ENCODE measurements at places on chromosomes 2 and 18.

- peak; percentile 33 for DNase-seq
Measured at GRCh38 chr2:226902041-226902966, 66.5 kb downstream of the RHBDD1 start.

DNA sequence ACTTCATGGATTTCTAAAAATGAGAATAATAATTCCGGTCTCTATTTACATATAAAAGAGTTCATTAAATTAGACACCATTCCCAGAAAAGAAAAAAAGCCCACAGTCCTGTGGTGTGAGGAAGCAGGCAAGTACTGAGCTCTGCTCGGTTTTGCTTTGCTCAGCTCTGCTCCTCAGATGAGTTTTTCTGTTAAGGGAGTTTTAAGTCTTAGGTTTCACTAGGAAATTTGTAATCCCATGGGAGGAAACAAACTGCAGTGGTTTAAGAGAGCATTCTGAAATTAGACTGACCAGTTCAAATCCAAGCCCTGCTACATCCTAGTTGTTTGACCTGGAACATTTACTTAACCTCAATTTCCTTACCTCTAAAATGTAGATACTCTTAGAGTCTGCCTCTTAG, 338.6 kb upstream of the MMADHC start:
- no peak for DNase-seq

DNA sequence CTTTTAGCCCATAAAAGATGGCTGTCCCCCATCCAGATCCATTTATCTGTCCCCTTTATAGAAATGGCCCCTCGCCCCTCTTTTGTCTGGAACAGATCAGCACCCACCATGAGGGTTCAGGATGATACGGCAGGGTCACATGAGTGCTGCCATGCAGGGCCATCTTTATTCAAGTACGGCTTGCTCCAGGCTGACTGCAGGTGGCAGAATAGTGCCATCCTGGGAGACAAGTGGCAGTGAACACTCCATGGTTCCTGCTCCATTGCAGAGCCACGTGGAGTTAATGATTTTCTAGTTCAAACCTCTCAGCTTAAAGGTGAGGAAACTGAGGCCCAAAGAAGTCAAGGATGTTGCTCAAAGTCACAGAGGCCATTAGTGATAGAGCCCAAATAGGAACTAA, 180.6 kb downstream of the CLIP4 start:
- DNase-seq: peak; percentile 22

DNA sequence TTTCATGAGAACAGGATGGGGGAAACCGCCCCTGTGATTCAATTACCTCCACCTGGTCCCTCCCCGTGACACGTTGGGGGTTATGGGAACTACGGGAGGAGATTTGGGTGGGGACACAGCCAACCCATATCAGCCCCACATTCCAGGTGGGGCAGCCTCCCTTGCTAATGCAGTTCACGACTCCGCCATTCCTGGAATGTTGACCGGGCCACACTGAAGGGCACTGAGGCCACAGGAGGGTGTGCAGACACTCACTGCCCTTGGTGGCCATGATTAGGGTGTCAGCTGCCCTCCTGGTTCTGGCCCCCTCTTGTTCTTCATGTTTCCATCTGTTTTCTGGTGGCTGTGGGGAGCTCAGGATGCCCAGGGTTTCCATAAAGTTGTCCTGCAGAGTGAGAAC, 176.3 kb downstream of the TWIST2 start:
- DNase-seq: no peak

- DNase-seq: peak; percentile 91
Measured at GRCh38 chr2:216652566-216652965, 19.3 kb downstream of the IGFBP2 start.

GRCh38 chr2:192195548-192196418, 1.1 kb upstream of the TMEFF2 start:
- no peak for DNase-seq

- peak; percentile 34 for DNase-seq
Measured at GRCh38 chr2:141641462-141641861, 489.4 kb downstream of the LRP1B start.

GRCh38 chr2:44920751-44921150, 20.8 kb upstream of the SIX3 start:
- DNase-seq: no peak

GRCh38 chr2:33166287-33166881, 219.6 kb downstream of the LTBP1 start:
- no peak for DNase-seq

- no peak for DNase-seq
Measured at GRCh38 chr2:239146741-239147181, 254.1 kb downstream of the HDAC4 start.

- DNase-seq: peak; percentile 56
Measured at GRCh38 chr18:40159141-40160017, 1795.7 kb upstream of the PIK3C3 start.

GRCh38 chr2:25397777-25398176, 56.1 kb upstream of the DNMT3A start:
- DNase-seq: no peak

- DNase-seq: peak; percentile 71
Measured at GRCh38 chr18:35526495-35527059, 28.8 kb upstream of the INO80C start.

DNA sequence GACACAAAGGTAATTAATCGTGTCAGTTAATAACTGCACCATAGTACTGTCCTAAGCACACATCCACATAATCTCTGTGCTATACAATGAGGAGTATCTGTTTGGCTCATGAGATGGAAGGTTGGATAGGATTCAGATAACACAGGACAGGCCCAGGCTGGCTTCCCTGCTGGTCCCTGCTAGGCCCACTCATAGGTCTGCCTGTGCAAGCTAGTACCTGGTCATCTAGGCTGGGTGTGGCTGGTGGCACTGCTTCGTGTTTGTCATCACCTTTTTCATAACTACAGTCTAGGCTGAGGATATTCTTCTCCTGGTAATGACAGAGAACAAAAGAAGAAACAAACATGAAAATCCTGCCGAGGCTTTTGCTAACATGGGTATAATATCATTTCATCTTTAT, 392.8 kb downstream of the TRIB2 start:
- no peak for DNase-seq

GRCh38 chr18:79489051-79489898, 93.5 kb downstream of the NFATC1 start:
- DNase-seq: no peak

DNA sequence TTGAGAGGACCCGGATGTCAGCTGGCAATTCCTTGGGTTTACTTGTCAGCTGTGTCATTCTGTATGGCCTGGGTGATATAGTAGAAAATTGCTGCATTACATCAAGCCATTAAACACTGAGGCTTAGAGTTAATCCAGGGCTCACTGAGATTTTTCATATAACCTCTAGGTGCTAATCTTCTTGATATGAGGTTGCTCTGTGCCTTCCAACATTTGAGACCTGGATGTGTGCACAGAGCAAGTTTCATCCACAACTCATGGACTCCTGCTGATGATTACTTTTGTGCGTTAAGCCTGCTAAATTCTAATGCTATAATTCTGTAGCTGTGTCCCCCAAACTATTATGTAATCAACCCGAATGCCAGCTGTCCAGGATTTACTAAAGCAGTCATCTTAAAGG, 178.4 kb upstream of the CDH20 start:
- DNase-seq: no peak

- DNase-seq: peak; percentile 86
Measured at GRCh38 chr2:6824962-6825361, 40.7 kb downstream of the CMPK2 start.

DNA sequence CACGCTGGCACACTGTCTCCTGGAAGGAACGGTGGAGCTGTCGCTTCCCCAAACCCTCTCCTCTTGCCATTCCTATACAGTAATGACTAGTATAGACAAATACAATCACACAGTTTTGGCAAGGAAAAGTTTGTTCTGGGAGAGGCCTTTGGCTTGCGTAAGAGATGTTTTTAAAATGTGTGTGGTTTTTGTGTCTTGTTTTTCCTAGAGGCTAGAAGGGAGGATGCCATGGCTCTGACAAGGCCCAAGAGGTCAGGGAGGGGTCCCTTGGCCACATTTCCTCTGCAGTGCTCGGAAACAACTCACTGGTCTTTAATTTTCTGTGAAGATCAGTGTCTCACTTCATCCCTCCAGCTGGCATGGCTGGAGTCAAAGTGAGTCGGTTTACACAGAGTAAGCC, 195.9 kb downstream of the SH3RF3 start:
- DNase-seq: peak; percentile 99

GRCh38 chr2:95115418-95115817, 6.2 kb downstream of the MRPS5 start:
- peak; percentile 69 for DNase-seq

DNA sequence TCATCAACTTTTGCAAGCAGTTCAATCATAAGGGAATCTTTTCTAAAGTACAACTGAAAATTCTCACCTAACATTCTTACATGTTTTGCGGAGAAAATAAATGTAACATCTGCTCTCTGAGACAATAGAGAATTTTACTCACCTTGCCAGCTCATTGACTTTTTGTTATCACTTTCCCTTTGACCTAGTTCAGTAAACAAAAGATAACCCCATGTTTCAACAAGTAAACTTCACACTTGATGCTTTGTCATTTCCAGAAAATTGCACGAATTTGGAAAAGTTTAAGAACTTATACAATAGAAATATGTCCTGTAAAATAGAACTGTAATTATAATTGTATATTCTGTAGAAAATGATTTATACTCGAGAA, 1110.0 kb upstream of the ACVR2A start:
- DNase-seq: no peak

- no peak for DNase-seq
Measured at GRCh38 chr18:47412924-47413323, 161.5 kb upstream of the SKOR2 start.

- DNase-seq: no peak
Measured at GRCh38 chr2:25062511-25062917, 20.6 kb downstream of the EFR3B start.

- DNase-seq: peak; percentile 88
Measured at GRCh38 chr2:20382965-20383810, 32.5 kb upstream of the PUM2 start.

- DNase-seq: no peak
Measured at GRCh38 chr2:42765686-42766085, 1.8 kb upstream of the OXER1 start.

GRCh38 chr2:226733189-226733858, 66.3 kb downstream of the IRS1 start:
- DNase-seq: no peak

DNA sequence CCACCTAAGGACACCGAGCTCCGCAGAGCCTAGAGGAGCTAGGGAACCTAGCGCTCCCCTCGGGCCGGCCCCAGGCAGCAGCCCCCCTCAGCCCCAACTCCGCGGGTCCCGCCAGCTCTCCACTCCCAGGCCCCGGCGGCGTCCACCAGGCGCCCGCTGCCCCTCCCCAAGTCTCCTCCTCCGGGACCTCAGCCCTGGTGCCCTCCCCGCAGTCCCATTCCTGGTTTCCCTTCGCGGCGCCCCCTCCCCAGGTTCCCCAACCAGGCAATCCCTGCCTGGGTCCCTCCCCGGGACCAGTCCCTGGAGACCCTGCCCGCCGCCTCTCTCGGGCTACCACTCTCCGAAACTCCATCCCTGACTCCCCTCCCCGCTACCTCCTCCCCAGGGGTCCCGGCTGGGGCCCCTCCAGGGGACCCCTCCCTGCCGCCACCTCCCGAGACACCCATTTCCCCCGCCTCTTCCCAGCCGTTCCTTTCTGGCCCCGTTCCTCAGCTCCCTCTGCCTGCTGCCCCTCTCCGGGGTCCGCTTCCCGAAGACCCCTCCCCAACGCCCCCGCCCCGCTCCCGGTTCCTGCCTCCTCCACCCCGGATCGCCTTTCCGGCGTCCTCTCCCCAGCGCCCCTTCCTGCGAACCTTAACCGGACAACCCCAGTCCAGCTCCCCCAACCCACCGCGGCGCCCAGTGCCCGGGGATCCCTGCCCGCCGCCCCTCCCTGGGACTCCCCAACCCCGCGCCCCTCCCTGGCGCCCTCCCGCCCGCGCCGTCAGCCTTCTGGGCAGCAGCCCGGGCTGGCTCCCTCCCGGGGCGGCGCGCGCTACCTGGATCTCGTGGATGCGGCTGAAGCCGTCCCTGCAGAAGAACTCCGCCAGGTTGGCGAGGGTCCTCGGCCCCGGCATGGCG, 678 bp downstream of the CYP27C1 start:
- no peak for DNase-seq

- DNase-seq: no peak
Measured at GRCh38 chr2:15538792-15539191, 22.3 kb downstream of the NBAS start.

- DNase-seq: no peak
Measured at GRCh38 chr2:12663306-12664037, 53.3 kb upstream of the TRIB2 start.

DNA sequence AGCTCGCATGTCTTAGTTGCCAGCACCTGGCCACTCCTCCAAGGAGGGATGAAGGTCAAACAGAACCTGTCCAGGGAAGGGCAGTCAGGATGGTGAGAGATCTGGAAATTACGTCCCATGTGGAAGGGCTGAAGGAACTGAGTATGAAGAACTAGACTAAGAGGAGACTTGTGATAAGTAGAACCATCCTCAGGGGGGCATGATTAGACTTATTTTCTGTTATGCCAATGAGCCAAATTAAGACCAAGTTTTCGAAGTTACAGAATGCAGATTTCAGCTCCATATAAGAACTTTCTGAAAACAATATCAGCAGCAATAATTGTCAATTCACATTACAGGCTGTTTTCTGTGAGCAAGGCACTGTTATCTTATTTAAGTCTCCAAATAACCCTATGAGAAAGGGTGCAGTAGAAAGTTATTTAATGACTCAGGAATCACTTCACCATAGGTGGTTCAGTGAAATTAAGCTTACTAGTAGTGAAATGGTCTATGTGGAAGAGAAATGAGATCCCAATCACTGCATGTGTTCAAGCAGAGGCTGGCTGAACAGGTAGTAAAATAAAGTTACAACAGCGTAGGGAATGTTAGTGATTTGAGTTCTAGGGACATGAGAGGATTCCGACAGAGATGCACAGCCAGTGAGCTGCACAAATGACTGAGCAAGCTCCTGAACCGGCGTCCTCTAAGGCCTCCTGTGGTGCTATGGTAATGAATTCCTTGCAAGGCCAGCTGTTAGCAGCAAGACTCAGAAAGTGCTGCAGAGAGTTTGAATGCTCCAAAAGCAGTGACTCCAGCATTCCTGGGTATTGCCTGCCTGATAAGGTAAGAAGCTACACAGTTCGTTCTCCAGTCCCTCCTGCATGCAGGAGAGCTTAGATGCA, 4.5 kb upstream of the DYM start:
- peak; percentile 32 for DNase-seq

GRCh38 chr2:67872481-67872880, 190.3 kb downstream of the C1D start:
- no peak for DNase-seq
